ENCODE measurements at places on chromosomes 13 and 19.

DNA sequence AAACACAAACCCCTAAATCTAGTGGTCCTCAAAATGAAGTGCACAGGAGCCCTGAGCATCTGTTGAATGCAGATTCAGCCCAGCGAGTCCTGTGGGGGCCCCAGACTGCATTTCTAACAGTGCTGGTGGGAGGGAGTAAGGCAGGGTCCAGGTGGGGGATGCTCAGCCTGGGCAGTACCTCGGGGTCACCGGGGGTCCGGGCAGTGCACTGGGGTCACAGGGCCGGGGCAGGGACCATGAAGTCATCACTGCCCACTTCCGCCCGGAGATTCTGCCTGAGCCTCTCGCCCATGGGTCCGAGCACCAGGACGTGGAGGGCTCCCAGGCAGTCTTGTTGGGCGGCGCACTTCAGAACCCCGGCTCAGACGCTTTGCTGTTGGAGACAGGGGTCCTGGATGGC lies 838 bp upstream of the ATP4B start:
- no peak for DNase-seq

DNA sequence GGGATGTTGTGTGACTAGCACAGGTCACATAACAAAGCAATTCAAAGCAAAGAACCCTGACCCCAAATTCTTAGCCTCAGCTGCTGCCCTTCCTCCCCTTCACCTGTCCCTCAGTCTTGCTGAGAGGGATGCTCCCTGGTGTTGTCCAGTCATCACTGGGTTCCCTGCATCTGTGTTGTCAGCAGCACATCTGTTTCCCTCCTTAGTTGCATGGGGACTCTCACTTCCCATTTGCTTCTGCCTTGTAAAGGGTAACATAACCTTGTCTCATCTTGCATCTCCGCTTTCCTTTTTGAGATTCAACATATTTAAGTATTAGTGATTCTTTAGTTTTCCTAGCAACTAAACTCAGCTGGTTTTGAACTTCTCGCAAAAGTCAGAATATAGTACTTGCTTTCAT lies 54.0 kb downstream of the SPATA13 start:
- DNase-seq = no peak

DNA sequence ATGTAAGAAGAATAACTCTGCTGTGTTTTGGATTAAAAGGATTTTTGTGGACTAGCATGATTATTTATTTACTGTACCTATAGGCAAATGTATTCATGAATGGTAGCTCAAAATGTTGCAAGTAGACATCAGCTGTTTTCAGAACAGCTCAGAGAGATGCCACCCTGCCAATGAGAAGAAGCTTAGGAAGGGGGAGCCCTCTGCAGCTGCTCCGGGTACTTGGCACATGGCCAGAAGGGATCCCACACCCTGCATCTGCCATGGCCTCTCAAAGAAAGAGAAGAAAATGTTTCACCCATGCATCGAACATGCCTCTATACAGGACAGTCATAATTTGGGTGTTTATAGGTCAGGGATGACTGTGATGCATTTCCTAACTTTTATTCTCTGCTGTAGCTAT lies 30.5 kb upstream of the MBNL2 start:
- DNase-seq = peak; percentile 9

GRCh38 chr19:7921302-7921966 lies 1.3 kb downstream of the SNAPC2 start:
- peak; percentile 55 for DNase-seq

GRCh38 chr13:98222816-98223215 lies 45.7 kb upstream of the RNF113B start:
- DNase-seq = no peak

GRCh38 chr19:15404780-15405211 lies 14.0 kb downstream of the AKAP8L start:
- no peak for DNase-seq

DNA sequence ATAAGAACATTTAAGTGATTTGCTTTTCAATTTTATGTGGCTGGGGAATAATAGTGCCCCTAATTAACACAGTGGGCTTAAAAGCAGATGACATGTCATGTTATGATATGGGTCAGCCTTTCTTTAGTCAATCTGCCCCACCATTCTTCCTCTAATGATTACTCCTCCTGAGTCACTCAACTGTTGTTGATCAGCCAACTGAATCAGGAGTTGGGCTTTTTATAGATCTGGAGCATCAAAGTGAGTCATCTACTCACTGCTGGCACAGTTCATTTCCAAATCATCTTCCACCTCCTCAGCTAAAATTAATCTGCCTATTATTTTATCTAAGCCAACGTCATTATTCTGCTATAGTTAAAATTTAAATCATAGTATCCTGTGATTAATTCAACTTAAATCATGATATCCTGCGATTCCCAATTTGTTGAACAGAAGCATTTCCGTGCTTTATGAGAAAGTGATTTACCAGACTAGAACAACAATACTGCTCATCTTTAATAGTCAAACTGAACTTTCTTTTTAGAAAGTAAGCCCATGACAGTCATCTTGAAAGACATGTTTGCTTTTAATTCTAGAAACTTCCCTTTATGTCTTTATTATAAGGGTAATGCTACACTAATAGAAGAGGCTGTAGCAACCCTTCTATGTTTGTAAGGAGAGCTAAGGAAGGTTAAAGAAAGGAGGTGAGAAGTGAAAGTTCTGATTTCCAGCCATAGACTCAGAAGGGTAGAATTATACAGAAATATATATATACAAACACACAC lies 551.4 kb downstream of the TBC1D4 start:
- DNase-seq = no peak

DNA sequence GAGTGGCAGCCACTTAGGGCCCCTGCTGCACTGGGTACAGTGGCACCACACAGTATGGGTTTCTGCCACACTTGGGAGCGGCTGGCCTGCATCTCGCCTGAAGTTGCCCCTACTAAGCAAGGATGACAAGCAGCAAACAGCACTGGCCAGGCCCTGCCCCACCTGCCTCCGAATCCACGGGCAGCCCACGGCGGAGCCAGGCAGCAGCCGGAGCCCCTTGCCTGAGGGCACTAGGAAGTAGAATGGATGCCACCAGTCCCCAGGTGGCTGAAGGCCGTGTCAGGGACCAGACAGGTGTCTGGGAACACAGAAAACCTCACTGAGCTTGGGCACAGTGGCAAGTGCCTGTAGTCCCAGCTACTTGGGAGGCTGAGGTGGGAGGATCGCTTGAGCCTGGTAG lies 19.4 kb downstream of the MLLT1 start:
- DNase-seq = no peak

DNA sequence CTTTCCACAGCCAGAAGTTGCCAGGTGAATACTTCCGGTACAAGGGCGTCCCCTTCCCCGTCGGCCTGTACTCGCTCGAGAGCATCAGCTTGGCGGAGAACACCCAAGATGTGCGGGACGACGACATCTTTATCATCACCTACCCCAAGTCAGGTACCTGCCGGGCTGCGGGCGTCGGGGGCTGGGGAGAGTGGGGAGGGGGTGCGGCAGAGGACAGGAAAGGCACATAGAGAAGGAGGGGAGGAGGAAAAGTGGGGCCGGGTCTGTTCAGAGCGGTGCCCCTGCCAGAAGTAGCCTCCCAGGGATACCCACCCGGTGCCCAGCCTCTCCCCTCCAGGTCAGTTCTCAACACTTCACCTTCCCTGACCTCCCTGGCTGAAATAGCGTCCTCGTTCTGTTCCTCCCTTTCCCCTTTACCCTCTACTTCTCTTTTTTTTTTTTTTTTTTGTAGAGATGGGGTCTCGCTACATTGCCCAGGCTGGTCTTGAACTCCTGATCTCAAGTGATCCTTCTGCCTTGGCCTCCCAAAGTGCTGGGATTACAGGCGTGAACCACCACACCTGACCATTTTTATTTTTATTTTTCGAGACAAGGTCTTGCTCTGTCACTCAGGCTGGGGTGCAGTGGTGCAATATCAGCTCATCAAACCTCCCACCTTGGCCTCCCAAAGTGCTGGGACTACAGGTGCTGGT lies 24.1 kb downstream of the SULT2B1 start:
- DNase-seq = no peak

DNA sequence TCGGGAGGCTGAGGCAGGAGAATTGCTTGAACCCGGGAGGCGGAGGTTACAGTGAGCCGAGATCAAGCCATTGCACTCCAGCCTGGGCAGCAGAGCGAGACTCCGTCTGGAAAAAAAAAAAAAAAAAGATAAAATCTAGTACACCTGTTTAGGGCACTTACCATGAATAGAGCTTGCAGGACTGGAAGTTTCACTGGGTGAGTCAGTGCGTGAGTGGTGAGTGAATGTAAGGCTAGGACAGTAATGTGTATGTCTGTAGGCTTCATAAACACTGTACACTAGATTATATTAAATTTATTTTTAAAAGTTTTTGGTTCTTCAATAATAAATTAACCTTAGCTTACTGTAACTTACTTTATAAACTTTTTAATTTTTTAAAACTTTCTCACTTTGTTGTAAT lies 22.9 kb downstream of the PPP5C start:
- DNase-seq = no peak

All from NCI-H526 (cell line).